DMS53 (cell line): ENCODE measurements at places on chromosomes 2 and 18.
A peak's percentile ranks its signal among the peaks of the same experiment; 100 is the strongest.

GRCh38 chr2:112301973-112302372 is 26.6 kb downstream of the ZC3H6 start:
- no peak for DNase-seq

- DNase-seq, result no peak
These were observed 36.9 kb downstream of the MRPL33 start for GRCh38 chr2:27808418-27808817.

DNA sequence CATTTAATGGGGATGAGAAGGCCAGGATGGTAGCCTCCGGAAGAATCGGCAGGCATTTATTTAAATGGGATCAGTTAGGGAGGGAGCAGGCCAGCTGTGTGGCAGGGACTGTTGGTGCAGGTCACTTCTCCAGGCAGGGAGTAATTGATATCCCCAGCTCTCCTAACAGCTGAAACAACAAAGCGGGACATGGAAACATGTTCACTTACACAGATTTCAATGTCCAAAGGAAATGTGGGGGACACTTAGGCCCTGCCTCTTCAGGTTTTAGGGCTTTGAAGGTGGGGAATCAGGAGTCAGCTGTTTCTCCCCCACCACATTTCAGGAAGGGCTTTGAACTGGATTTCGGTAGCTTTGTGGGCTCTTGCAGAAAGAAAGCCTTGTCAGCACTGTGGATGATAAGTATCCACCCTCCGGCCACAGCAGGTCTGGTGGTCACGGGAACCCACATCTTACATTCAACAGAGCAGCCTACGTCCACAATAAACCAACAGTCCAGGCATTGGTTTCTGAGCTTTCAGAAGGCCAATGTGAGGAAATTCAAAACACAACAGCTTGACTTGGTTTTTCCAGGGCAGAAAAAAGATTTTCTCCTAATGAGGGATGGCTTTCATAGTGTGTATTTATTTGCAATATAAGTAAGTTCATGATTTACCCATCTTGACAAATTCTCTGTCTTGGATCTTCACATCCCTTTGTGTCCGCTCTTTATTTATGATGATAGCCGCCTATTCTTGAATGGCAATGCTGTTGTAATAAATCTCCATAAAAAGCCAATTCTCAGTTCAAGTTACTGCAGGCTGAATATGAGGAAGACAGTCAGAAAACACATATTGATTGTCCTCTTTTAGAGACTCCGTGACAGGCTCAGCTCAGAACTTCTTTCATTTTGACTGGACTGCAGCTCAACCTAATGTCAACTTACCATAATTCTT is 96.6 kb upstream of the NRP2 start:
- DNase-seq, result peak; percentile 25

DNA sequence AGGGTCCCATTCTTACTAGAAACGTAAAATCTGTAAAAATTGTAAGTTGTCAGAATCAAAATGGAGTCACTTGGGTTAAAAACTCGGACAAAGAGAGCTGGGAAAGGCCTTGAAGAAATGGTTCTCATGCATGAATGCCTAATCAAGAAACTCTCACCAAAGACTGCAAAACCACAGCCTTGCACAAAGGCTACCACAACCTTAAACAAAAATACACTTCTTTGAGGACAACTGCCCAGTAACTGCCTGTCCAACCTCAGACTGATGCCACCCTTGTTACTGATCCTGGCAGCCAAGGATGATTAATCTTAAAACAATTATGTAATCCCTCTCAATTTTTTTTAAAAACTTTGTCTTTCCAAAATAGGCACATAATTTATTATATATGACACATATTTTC is 299.3 kb downstream of the CCDC85A start:
- no peak for DNase-seq

DNA sequence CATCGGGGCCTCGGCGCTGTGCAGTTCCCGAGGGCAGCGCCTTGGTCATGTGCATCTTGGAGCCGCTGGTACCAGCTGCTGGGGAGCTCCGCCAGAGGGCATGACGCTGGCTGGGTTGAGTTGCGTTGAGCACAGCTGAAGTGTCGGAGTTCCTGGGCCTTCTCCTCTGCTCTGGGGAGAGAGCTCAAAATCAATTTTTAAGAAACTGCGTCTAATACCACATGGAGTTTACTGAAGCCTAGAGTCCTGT is 48.7 kb downstream of the GREB1 start:
- no peak for DNase-seq

DNA sequence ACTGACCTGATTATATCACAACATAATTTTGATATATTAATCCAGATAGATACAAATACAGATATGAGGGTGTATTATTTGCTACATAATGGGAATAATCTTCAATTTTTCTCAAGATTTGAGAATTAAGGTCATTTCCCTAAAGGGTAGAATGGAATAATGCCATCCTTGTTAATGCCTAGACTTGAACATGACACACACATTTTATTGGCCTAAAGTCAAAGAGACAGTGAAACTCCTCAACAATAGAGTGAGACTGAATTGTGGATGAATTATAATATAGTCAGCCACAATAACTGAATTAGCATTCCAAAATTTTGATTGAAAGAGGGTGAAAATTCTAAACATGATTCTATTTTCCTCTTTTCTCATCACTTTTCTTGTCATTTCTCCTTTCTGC is 506.0 kb upstream of the CDH2 start:
- no peak for DNase-seq

DNA sequence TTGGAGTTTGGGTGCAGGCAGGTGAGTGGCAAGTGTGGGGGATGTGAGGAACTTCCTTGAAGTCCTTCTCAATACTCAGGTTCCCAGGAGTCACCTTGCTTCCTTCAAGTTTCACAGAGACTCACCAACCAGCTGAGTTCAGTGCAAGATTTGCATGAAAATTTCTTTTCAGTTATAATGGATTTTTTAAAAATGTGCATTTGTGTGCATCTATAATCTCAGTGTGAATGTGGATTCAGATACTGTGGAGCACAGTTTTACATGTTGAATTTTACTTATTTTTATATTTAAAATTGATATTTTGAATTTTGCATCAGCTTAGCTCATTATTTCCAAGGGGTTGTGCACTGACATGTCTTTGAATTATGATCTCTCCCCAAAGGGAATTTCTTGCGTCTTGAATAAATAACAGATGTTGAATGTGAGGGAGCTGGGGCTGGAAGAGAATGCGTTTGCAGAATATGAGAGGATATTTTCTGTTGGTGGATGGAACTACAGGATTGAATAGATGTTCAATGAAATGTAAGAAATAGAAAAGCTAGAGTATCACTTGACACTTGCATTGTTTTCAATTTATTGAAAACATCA is 184.3 kb downstream of the RPRM start:
- DNase-seq, result no peak

DNA sequence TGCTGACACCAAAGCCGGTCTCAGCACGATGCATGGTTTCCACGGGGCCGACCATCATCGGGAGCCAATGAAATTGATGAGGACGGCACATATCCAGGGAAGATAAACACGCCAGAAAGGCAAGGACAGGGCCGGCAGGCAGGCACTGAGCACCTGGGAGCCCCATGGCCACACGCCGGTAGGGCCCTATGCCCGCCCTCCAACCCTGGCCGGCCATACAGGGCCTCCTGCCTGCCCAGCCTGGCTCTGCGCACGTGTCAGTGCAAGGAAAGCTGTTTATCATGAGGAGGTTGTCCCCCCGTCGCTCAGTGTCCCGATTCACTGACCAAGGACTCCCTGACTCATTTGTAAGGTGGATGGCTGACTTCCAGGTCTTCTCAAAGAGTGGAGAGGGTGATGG is 237.5 kb downstream of the GLI2 start:
- no peak for DNase-seq

- peak; percentile 94 for DNase-seq
These were observed 206.4 kb upstream of the ID2 start for GRCh38 chr2:8475349-8476031.

DNA sequence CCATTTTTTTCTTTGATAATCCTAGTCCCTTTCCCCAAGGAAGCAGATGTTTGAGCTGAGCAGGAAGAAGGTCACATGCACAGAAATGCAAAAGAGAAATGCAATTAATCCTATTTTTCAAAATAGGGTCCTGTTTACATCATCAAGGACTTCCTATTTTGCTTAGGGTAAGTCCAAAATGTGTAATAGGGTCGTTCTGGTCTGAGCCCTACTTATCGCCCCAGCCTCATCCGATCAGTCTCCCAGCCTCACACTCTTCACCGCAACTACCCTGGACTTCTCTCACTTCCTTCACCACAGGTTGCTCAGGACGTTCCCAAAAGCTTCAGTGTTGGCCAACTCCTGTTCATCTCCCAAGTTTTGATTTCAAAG is 32.8 kb downstream of the FOSL2 start:
- no peak for DNase-seq

GRCh38 chr2:167411367-167411766 is 523.1 kb downstream of the XIRP2 start:
- no peak for DNase-seq
